ENCODE measurements at places on chromosomes 5 and 9.

DNA sequence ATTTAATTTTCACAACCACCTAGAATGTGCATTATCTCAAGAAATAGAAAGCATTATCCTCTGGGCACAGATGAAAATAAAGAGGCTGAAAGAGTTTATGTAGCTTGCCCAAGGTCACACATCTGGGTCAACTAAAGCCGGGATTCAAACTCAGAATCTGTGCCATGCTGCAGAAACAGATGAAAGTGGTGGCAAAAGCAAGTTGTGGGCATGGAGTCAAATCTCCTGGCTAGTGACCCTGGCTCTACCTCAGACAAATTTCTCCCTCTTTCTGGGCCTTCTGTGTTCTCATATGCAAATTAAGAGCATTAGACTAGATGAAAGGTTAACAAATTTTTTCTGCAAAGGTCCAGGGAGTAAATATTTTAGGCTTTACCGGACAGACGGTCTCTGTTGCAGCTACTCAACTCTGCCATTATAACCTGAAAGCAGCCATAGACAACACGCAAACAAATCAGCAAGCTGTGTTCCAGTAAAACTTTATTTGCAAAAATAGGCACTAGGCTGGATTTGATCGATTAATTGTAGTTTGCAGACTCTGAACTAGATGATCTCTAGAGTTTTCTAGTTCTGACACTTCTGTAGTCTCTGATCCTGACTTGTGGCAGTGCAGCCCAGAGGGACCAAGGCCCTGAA lies 6.0 kb upstream of the ADRA1B start:
- no peak for DNase-seq

GRCh38 chr9:127523312-127523851 lies 72.1 kb downstream of the LRSAM1 start:
- no peak for DNase-seq

DNA sequence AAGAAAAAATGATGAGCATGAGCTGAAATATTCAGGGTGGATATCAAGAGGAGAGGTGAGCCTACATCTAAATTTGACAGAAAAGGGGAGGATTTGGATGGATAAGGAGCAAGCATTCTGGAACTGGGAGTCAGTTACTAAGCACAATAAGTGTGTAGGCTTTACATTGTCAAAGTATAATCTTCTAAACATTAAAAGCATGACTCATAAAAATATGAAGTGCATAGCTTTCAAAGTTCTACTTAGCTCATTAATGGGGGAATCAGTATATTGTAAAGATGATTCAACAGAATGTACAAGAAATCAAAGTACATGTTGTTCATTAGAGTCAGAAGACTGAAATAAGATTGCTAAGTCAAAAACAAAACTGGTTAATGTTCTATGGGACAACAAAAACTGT lies 248.0 kb upstream of the GAS1 start:
- no peak for DNase-seq

DNA sequence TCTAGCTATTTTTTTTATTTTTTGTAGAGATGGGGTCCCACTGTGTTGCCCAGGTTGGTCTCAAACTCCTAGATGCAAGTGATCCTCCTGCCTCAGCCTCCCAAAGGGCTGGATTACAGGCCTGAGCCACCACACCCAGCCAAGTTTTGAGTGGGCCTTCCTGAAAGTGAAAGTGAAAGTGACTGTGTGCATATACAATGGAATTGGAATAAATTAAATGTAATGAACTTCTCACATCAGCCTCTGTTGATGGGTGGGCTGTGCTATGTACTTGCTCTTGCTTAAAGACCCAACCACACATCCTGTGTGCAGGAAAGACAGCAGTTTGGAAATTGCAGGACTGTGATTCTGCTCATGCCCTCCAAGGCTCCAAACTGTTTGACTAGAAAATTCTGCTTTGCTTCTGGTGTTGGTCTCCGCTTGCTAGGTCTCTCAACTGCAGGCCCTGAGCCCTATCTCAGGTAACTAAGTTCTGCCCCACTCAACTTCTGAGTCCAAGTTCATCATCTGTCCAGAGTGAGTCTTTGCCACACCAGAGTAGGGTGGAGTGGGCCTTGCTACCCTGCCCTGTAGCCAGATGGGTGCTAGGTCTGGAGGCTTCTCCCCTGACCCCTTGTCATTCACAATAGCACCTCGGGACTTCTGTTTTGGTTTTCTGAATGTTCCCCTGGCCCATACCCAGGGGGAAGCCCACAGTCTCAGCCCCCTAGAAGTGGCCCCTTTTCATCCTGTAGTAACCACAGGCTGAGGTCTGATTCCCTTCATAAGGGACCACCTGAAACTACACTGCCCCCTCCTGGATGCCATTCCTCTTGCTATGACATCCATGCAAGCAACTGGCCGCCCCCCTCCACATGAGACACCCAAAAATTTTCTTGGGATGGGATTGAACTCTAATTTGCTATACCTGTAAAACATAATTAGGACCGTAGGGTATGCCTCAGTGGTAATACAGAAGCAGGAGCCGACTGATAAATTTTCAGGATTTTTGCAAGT lies 36.5 kb upstream of the RAD23B start:
- DNase-seq = no peak

DNA sequence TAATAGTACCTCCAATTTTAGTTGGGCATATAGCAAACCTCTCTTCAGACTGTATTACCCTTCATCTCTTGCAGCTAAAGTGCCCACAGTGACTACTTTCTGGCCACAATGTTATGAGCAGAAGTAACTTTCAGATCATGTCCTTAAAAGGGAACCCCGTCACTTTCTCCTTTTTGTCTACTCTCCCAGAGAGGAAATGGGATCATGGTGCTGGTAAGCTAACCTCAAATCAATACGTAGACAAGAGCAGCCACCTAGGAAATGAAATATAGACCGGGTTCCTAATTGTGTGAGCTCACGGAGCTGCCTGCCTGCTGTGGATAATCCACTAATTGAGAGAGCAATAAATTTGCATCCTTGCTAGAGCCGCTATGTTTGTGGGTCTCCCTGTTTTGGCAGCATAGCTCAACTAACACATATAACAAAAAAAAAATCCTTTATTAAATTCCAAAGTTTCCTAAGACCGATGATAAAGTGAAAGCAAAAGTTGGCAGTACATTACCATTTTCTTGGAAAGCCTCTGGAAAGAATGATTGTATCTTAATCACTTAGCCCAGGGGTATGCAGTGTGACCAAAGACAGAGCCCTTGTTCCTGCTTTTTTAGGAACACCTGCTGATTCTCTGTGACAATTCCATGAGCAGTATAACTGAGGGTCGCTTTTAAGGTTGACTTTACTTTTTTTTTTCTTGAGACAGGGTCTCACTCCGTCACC lies 5.6 kb upstream of the IL7R start:
- DNase-seq = no peak

- DNase-seq = no peak
Measured at GRCh38 chr9:117492476-117492875, 77.6 kb upstream of the ASTN2 start.

DNA sequence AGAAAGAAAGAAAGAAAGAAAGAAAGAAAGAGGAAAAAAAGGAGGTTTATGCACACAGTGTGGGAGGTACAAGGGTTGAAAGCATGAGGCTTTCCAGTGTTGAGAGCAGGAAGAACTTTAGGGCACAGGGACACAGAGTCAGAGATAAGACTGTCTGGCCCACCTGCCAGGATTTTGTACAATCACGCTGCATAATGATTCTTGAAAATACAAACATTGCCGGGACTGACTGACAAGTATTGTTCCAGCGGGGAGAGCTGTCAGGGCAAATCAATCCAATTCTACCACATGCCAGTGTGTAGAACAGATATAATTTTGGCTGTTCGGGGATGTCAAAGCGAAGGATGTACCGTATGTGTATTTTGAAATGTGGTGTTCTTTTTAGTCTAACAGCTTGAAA lies 254.7 kb downstream of the NTRK2 start:
- no peak for DNase-seq

GRCh38 chr9:70020991-70021571 lies 22.6 kb upstream of the MAMDC2 start:
- no peak for DNase-seq

DNA sequence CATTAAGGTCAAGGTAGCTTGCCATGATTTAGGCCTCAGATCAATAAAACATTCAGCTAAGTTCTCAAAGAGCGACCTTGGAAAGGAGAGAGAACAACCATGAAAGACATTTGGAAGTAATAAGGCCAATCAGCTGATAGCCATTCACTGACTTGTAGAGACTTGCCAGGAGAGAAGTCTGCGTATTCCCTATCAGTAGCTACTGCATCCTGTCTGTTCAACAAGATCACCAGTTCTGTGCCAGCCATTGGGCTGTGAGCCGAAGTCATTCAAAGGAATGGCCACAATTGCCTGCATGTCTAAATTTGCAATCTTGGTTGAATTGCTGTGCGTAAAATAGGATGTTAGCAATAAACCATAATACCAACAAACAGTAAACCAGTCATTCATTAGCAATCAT lies 219.8 kb downstream of the FBXL7 start:
- DNase-seq = no peak

GRCh38 chr5:175819090-175819425 lies 52.3 kb upstream of the CPLX2 start:
- DNase-seq = no peak

DNA sequence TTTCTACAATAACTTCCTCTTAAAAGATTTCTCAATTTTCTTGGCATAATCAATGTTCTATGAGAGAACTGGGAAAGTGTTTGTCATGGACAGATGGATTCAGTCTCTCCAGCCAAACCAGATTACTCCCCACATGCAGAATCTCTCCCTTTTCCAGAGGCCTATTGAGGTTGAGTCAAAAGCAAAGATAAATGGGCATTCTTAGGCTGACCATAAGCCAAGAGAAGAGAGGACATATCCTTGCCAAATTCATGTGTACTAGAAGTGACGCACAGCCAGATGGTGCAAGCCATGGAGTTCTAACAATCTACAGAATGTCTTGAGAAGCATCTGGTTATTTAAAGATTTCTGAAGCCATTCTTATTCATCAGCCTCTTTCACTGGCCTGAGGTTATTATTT lies 2115.0 kb downstream of the MAT2B start:
- DNase-seq = no peak

DNA sequence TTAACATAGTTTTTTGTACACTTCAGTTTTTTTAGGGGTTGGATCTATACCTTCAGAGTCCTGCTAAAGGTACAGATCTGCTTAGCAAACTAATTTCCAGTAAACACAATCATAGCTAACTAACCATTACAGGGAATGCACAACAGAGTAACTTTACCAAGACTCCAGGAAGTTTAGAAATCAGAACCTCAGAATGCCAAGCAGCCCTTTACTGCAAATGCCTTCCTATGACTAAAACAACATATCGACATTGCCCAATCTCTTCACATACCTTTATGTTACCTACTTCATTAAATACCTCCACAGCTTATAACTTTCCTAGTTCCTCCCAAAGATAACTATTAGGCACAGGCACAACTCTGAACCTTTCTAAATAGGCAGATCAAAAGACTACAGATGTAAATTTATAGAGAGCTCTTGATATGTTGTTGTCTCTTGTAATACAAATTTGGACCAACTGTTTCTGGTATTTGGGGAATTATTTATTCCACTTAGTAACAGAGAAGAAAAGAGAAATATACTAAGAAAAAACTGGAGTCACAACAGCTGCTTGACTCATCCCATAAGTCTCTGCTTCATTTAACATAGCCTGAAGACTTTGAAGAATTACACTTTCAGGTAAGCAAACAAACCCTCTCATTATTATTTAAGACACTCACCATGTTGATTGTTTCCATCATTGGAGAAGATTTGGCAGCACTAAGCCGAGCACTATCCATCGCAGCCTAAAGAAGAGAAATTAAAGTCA lies 46.0 kb upstream of the OR2K2 start:
- no peak for DNase-seq

- no peak for DNase-seq
Measured at GRCh38 chr9:36543916-36544315, 28.8 kb upstream of the MELK start.
